Urothelium cell line (cell line): ENCODE measurements at places on chromosomes 2 and 18.
A peak's percentile ranks its signal among the peaks of the same experiment; 100 is the strongest.

GRCh38 chr2:27747827-27748352 is 23.6 kb upstream of the MRPL33 start:
- DNase-seq, result no peak

DNA sequence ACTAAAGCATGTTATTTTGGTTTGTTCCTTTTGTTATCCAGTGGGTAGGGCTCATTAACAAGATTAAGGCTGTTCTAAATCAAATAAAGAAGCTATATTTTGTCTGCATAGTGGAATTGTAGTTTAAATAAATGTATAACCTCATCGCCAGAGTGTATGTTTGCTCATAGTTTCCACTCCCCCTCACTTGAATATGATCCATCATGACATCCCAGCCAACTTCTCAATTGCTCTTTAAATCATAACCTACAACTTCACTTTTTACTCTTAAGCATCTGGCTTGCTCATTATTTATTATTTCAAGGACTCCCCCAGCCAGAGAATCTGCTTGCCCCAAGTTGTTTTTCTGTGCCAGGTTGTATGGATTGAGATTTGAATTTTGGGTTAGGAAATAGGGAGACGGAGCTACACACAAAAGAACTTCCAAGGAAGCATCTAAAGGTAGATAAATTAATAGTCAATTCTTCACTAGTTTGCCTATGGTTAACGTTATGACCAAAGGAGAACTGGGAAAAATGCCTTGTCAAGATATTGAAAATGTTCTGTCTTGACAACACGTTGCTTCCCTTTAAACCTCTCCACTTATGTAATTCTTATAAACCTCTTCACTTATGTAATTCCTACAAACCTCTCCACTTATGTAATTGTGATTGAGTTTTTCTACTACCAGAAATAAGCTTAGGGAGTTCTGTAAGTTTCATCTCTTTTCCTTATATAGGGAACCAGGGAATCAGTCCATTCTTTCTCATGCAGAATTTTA is 55.4 kb upstream of the UPP2 start:
- DNase-seq, result no peak

DNA sequence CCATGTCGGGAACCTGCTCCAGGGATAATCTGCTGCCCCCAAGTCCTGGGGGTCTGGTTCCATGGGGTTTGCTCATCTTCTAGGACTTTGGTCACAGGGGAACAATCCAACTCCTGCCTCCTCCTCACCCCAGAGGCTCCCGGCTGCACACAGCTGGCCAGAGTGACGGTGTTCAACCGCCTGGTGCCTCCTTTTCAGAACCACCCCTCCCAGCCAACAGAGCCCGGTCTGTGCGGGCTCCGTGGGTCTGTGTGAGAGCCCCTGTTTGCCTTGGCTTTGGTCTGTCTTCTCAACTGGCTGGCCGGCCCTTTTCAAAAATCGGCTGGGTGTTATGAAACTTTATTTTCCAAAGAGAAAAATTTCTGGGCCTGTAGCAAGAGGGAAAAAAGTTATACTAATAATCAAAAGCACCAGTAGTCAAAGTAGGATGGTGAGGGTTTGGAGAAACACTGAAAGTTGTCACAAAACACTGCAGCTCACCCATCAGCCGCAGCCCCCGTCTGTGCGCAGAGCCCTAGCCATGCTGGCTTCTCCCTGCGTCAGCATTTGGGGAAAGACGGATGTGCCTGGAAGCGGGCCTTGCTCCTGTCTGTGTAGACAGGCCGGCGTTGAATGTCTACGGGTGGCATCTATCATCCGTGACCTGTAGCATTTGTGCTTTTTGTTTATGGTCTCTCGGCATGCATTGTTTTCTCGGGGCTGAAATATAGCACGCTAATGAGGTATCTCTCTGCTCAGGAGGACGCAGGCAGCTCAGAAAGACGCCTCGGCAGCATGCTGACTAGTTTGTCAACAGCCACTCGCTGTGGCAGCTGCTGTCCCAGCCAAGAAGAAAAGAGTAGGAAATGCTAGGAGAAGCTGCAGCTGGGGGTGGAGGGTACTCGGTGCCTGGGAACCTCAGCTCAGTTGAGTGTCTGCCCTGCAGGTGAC is 138.6 kb downstream of the GLI2 start:
- DNase-seq, result no peak

DNA sequence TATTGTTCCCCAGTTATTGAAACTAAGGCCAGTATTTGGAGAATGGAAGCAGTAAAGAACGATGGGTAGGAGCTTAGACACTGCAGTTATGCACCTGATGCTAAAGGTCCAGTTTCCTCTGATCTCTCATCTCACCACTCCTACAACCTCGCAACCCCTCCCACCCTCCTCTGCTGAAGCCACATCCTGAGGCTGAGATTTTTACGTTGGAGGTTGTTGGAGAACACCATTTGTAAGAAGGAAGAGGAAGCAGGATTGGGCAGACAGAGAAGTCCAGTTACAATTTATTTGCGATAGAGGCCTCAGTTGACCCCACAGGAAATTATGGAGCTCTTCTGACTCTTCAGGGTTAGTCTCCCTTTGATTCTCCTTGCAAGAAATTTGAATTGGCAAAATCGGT is 54.3 kb upstream of the NDUFV2 start:
- DNase-seq, result no peak

DNA sequence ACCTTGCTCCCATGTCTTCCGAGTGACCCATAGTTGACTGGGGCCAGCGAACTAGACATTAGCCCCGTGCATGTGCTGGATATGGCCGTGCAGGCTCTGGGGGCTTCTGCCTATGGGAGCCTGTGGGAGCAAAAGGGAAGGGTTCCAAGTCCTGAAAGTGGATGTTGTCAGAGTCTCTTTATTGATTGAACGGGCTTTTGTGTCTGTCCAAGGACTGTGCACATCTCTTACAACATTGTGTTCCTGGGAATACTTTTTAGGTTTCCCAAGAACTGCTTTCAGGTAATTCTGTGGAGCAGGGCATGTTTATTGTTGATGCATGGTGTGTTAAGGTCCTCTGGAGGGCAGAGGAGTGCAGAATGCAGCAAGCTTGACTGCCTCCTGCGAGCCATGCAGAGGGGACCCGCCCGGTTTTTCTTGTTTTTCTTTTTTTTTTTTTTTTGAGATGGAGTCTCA is 5.0 kb downstream of the RNF144A start:
- no peak for DNase-seq

GRCh38 chr2:235132651-235133050 is 180.8 kb downstream of the SH3BP4 start:
- no peak for DNase-seq

GRCh38 chr2:3704692-3705091 is 1.3 kb downstream of the DCDC2C start:
- no peak for DNase-seq

DNA sequence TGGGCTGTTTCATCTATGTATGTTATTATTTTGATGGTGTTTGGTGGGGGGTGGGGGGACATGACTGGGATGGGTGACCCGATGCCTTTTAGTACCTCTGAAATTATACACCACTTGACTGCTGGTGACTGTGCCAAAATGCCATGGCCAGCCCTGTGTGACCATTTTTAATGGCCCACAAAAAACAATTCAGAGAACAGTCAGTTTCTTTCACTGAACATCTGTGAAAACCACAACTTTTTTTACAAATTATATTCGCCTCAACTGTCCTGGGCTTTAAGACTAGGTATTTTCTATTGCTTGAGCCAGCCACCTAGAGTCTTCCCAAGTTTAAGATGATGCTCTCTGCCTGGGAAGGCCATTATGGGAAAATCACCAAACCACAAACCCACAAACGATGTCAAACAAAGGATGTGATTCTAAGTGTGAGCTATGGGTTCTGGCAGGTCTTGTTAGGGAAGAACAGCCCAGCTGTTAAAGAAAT is 33.9 kb downstream of the FN1 start:
- DNase-seq, result peak; percentile 61

DNA sequence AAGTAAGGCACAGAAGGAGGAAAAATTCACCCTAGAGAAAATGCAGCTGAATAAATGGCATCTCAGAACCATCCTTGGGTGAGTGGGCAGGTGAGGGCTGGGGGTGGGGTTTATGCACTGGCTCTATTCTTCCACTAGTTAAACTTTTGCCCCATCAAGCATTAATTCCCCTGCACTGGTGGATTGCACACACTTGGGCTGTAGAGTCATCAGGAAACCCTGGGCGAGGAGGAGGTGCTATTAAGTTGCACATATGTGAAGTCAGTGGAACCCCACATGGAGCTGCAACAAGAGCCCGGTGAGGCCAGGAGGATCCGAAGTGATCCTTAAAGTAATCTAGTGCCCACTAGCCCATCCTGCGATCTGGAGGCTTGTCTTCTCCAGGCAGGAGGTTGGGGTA is 6.8 kb upstream of the DNAJB2 start:
- no peak for DNase-seq

DNA sequence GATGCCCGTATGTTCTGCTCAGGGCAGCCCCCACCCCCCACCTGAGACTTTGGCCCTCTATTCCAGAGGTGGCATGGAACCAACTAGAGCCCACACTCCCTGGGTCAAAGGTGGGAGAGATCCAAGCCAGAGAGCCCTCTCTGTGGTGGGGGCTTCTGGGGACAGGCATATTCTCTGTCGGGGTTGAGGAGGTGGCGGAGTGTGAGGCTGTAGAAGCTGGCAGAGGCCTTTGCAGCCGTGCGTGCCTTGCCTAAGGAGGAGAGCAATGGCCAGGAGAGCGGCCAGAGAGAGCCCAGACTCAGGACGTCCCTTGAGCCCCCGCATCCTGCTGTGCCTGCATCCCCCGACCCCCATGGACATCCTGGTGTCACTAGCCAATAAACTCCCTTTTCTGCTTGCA is 79.2 kb upstream of the HPCAL1 start:
- no peak for DNase-seq

DNA sequence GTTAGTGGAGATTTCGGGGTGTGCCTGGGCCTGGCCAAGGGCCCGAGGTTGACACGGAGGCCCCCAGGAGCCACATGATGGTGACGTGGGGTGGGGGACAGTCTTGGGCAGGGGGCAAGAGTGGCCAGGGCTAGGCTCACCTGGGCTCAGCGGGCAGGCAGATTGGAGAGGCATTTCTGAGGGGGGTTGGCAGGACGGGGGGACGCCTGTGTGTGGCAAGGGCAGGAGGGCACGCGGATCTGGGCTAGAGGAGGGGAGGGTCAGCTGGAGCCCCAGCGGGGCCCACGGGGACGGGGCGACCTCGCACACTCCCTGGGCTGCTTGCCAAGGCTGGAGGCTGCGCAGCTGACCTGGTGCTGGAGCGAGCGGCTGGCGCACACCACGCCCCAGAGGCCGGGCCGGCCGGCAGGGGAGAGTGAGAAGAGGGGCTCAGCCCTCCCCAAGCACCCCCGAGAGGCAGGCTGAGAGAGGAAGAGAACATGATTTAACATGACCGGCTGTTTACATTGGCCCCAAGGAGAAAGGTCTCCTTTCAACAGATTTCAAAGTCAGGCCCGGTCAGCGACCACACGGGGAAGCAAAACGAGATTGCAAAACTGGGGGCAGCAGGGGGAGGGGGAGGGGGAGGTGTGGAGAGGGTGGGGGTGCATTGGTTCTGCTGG is 38.0 kb upstream of the SNED1 start:
- DNase-seq, result no peak

GRCh38 chr18:27789406-27789805 is 387.5 kb downstream of the CDH2 start:
- no peak for DNase-seq

DNA sequence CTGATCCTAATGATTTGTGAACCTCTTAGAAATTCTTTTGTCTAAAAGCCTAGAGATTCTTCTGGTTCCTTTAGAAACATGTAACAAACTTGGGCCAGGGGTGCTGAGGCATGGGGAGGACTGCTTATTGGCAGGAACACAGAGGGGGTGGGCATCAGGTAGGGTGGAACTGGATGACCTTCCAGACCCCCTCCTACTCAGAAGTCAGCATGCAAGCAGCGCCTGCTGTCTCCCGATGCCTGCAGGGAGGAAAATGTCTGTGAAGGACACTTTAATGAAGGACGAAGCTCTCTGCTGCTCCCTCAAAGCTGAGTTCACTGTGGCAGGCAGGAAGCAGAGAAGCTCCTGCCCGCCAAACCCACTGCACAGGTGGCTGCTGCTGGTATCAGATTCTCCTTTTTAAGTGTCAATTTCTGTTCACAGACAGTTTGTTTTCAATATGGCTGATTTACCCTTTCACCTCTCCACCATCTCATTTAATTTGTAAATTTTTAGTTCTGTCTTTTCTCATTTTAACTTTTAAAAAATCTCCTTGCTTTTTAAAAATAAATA is 19.4 kb downstream of the COA5 start:
- no peak for DNase-seq

- DNase-seq, result no peak
These were observed 128.0 kb downstream of the HRH4 start for GRCh38 chr18:24588440-24588839.

GRCh38 chr2:58425368-58425767 is 184.2 kb upstream of the FANCL start:
- DNase-seq, result no peak

- no peak for DNase-seq
These were observed 38.7 kb upstream of the ATL2 start for GRCh38 chr2:38415728-38416291.

- no peak for DNase-seq
These were observed 161.0 kb upstream of the ID2 start for GRCh38 chr2:8520791-8521344.

DNA sequence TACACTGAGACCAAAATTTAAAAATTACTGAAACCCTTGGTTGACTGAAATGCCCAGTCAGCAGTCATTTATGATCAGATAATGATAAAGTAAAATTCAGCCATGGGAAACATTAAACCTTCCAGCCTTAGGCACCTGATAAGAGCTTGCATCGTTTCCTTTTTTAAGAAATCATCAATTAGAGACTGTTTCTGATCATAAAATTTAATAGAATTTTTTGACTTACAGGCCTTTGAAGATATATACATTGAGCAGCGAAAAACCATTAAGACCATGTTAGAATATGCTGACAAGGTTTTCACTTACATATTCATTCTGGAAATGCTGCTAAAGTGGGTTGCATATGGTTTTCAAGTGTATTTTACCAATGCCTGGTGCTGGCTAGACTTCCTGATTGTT is 99.6 kb upstream of the CSRNP3 start:
- DNase-seq, result no peak

DNA sequence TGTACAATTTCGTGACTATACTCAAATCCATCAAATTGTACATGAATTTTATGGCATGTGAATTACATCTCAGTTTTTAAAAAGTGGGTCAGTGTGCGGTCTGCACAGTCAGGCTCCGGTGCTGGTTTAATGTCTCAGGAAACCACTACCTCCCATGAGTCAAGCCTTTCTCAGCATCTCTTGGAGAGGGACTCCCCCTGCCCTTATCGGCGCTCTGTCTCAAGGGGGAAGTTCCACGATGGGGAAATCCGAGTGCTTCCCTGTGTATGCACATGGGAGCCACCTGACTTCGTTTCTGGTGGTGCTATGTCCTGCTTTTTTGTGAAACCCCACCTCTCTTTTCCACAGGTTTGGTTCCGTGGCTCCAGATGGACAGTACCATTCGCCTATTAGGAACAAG is 72.5 kb downstream of the ACOXL start:
- no peak for DNase-seq

DNA sequence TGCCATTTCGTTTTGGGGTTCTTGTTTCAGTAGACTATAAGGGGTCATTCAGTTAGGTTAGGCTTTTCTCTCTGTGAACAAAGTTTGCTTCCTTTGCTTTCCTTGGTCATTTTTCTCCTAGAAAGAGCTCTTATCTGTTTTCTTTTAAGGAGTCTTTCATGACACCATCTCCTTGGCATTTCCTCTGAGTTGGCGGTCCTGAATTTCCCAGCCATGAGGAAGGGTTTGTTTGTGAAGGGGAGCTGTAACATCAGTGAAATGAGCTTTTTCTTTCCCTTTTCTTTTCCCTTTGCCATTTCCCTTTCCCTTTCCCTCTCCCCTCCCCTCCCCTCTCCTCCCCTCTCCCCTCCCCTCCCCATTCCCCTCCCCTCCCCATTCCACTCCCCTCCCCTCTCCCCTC is 61.7 kb downstream of the MAP4K4 start:
- DNase-seq, result peak; percentile 61

- no peak for DNase-seq
These were observed 1308.2 kb upstream of the NRXN1 start for GRCh38 chr2:52340171-52340570.
